ENCODE measurements at places on chromosomes 11 and 22.

DNA sequence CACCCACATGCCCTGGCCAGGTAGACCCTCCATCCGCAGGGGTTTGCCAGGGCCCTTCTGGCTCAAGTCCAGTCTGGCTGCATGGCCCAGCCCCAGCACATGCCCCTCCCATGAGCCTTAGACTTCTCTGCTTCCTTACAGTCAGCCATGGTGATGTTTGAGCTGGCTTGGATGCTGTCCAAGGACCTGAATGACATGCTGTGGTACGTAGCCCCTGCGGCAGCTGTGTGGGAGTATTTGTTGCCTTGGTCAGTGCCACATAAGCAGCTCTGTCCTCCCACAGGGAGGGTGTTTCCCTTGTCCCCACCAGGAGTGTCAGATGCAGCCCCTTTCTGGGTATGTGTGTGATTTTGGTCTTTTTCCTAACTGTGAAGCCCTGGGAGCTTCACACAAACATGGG, 17.5 kb downstream of the CDC45 start:
- DNase-seq, result no peak

- DNase-seq, result no peak
Measured at GRCh38 chr11:93734427-93735222, 6.7 kb downstream of the TAF1D start.

GRCh38 chr11:112354364-112354763, 93.7 kb upstream of the PLET1 start:
- DNase-seq, result no peak

DNA sequence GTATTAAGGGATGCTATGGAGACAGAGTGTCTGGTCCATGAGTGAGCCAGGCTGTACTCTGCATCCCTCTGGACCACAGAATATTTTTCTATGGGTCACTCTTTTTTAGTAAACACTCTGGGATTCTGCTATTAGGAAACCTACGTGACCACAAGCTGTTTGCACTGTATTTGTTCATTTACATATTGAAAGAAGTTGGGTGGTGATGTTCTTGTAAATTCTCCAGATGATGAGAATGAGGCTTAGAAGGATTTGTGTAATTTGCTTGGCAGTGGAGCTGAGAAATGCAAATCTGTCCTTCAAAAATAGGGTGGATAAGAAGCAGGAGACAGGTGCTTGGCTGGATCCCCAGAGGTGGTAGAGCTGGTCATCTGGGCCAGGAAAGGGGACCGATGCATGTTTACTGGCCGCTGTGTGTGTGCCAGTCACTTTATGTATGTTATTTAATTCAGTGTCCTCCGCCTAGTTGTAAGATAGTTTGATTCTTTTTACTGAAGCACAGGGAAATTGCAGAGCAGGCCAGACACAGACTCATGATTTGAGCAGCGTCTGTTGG, 63.7 kb upstream of the HEPHL1 start:
- no peak for DNase-seq

GRCh38 chr22:42747701-42748513, 27.2 kb upstream of the A4GALT start:
- DNase-seq, result peak; percentile 88

- DNase-seq, result no peak
Measured at GRCh38 chr11:61417670-61418069, 12.1 kb downstream of the CPSF7 start.

GRCh38 chr11:26228778-26229177, 103.2 kb upstream of the ANO3 start:
- no peak for DNase-seq

DNA sequence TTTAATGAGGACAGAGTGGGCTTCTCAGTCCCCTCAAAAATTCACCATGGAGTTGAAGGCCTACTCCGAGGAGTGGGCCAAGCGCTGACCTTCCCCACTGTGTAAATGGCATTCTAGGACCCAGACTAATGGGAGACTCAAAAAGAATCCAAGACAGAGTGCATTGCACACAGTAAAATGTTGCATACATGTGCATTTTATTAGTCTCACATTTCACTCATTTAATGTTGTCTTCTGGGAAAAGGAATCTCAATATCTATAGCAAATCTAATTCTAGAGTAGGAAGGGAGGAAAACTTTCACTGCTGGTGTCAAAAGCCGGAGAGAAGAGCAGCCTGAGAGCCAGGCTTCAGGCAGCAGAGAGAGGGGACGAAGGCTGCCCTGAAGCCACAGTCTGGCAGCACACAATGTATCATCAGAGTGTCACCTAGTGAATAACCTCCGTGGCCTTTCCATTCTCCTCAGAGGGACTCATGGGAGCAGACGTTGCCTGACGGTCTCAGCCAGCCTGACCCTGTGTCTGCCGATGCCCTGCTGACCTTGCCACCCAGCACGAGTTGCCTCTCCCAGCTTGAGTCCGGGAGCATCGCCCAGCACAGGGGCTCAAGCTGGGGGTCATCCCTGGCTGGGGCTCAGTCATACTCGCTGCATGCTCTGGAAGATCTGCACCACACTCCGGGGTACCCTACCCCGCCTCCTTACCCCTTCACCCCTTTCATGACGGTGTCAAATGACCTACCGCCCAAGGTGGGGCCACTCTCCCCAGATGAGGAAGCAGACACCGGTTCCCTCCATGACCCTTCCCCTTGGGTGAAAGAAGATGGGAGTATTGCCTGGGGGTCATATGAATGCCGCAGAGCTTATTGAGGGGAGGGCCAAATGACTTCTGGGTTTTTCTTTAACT, 12.9 kb upstream of the POU2AF3 start:
- no peak for DNase-seq

- DNase-seq, result no peak
Measured at GRCh38 chr22:17808693-17809403, 34.6 kb upstream of the BID start.

DNA sequence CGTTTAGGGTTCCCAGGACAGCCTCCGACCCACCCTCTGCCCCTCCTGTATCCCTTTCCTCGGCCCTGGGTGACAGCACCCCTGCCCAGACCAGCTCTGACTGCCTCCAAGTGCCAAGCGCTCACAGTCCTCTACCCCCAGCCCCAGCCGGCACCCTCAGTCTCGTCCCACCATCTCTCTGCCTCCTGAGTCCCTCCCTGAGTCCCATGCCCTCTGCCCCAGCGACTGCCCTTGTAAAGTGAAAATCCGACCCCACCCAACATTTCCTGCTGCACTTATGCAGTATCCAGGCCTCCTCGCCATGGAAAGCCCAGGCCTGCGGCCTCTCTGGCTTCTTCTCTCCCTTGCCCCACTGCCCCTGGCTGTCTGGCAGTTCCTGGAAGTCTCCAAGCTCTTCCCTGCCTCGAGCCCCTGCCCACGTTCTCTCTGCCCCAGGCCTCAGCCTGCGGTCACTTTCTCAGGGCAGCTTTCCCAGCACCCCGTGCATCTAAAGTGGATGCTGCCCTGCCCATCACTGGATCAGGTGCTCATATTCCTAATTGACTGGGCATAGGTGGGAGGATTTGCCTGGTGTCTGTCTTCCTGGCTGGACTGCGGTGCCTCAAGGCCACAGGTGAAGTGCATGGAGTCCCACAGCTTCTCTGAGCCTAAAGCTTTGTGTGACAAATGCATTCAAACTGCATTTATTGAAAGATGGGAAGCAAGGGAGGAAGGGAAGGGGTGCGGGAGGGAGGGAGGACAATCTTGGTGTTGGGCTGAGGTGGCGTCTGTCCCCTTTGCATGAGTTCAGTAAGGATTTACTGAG, 17.7 kb upstream of the IL2RB start:
- DNase-seq, result no peak

DNA sequence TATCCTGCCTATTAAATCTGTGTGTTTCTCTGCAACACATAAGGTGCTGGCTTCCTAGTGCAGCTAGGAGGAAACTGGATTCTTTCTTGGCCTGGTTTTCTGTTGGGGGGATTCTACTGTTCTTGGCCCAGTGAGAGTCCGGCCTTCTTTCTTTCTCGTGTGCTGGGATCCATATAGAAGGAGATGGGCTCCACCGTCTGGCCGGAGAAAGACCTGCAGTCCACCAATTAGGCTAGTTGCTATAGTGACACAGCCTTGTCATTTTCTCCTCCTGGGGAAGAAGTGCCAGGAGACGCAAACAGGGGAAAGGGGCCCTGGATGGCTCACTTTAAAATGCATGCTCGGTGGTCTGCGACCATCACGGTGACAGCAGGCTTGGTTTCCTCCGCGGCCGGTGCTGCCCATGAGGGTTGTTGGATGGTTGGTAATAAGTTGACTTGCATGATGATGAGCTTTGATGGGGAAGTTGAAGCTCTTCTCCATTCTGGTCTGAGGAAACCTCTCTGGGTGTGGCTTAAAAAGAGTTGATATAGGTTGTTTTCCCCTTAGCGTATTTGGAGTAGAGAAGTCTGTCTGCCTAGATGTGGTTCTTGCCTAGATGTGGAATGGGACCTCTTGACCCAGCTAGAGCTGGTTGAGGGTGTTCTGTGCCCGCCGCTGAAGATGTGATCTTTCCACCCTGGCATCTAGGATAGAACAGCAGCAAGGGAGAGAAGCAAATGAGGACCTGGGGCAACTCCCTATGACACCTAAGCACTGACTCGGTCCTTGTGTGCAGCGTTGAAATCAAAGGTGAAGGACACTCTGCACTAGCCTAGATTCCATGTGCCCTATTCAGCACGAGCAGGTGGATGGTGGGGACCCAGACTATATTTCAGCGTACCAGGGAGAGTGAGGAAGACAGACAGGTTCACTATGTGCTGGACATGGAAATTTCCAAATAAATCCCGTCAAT, 1335.0 kb downstream of the BRD1 start:
- DNase-seq, result peak; percentile 87

GRCh38 chr22:25437414-25438160, 126.9 kb upstream of the GRK3 start:
- DNase-seq, result peak; percentile 79

- DNase-seq, result no peak
Measured at GRCh38 chr11:61481806-61482205, 26.7 kb upstream of the LRRC10B start.

DNA sequence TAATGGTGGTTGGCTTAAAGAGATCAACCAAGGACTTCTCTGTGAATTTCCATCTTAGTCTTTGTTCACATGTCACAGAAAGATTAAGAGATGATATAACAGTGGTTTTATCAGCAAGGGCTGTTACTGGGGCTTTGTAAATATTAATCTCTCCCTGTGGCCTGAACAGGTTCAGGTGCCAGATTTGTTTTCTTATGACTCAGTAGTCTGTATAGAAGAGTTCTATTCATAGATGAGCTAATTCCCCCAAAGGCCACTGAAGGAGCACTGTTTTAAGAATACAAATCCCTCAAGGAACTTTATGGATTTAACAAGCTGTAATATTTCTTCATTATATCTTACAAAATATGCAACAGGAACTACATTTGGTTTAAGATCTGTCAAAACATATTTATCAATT, 50.4 kb downstream of the TCP11L1 start:
- peak; percentile 44 for DNase-seq

DNA sequence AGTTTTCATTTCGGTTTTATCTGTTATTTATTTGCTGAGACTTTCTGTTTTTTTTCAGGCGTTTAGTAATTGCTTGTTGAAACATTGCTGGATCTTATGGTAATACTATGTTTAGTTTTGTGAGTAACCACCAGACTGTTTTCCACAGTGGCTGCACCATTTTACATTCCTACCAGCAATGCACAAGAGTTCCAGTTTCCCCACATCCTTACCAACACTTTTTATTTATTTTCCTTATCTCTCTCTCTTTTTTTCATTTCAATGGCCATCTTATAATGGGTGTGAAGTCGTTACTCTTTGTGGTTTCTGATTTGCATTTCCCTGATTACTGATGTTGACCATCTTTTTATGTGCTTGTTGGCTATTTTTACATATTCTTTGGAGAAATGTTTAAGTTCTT, 23.7 kb downstream of the USP47 start:
- DNase-seq, result no peak

- no peak for DNase-seq
Measured at GRCh38 chr11:120229451-120230424, 10.2 kb upstream of the POU2F3 start.

DNA sequence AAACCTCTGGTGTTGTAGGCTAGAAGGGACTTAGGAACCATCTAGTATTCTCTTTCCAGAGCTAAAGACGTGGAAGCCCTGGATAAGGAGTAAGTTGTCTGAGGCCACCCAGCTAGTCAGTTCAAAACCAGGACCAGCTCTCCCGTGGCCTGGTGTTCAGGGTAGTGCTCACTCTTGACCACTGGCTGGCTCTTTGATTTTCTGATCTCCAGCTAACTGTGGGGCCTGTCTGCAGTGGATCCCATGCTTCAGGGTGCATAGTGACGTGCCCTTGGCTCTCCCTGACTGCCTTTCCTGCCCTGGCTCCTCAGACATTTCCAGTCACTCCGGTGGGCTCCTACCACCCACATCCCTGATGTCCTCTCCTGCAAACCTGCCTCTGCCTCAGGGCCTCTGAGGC, 1.3 kb downstream of the CLMP start:
- no peak for DNase-seq

DNA sequence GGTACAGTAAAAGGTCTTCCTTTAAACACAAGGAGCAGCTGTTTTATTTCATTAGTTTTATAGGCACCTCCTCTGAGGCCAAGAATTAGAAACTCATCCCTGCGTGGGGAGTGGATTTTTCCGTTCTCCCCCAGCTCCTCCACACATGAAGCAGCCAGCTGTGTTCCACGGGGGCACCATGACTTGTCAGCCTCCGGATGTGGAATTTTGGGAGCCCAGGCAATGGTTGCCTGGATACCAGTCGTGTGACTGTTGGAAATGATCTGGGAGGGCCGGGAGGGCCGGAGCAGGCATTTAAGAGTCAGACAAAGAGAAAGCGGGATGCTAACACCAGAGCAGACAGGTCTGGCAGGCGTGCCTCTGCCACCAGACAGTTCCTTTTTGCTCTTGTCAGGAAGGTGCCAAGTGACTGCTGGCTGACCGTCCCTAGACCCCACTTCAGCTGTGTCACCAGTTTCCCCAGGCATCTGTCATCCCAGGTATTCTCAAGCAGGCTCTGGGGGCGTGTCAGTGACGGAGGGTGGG, 15.9 kb upstream of the CDC42EP2 start:
- DNase-seq, result no peak

GRCh38 chr11:100964435-100964834, 165.2 kb downstream of the PGR start:
- no peak for DNase-seq

- no peak for DNase-seq
Measured at GRCh38 chr22:29275167-29275566, 7.1 kb downstream of the EWSR1 start.

DNA sequence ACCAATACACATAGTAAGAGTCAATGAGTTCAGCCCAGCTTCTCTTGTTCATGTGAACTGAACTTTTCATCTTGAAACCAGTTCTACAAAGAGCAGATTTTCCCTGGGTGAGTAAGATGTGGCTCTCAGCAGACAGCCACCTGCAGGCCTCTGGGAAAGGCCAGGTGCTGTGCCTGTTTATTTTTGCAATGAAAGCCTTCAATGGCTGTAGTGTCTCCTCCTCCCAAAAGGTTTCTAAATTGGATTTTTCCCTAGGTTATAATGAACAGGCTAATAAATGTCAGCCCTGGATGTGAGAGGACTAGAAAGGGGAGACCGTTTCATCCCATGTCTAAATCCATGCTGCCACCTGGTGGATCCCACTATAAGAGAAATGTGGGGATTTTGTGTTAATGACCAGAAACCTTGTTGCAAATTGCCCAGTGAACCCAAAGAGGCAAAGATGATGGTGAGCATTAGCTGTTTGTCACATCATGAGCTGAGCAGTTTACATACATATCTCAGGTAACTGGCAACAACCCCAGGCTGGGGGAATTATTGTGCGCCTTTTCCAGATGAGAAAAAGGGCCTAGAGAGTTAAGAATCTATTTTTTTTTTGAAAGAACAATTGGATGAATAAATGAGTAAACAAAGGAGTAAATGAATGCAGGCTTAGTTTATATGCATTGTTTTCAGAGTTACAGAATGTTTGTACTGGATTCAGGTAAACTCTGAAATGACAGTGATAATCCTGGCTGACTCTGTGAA, 12.7 kb downstream of the C11orf91 start:
- DNase-seq, result peak; percentile 90
